NCI-H345 (cell line): ENCODE measurements at places on chromosomes 6 and 20.

GRCh38 chr20:59177266-59178250 lies 13.9 kb downstream of the ZNF831 start:
- DNase-seq = no peak

- DNase-seq = no peak
Measured at GRCh38 chr6:72954716-72955115, 270.6 kb downstream of the KHDC1L start.

GRCh38 chr6:158868890-158869825 lies 50.0 kb upstream of the EZR start:
- no peak for DNase-seq

- no peak for DNase-seq
Measured at GRCh38 chr6:46290421-46291274, 119.9 kb upstream of the ENPP5 start.

DNA sequence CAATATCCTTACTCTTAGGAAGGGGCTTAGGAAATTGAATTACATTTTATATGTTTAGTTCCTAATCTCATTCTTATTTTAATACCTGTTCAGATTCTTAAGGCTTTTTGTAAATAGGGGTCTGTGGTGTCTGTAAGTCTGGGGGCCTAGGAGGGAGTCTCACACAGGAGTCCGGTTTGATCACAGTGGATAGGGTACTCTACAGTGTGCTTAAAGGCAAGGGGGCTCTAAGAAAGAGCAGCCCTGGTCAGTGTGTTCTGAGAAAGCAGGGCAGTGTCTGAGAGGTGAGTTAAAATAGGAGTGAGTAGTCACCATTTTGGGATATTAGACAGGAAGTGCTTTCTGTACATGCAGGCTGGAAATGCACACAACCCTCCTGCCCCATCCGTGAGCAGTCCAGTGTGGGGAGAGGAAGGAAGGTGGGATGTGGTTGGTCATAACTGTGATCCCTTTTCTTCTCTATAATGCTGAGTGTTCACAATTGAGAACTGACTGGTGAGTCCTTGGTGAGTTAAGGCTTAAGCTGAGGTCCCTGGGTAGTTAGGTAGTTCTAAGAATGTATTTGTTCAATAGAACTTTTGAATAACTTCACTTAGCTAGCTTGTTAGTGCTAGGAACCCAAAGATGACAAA lies 50.0 kb downstream of the CDKAL1 start:
- DNase-seq = no peak

GRCh38 chr20:61865353-61865752 lies 200.3 kb downstream of the TAF4 start:
- no peak for DNase-seq

DNA sequence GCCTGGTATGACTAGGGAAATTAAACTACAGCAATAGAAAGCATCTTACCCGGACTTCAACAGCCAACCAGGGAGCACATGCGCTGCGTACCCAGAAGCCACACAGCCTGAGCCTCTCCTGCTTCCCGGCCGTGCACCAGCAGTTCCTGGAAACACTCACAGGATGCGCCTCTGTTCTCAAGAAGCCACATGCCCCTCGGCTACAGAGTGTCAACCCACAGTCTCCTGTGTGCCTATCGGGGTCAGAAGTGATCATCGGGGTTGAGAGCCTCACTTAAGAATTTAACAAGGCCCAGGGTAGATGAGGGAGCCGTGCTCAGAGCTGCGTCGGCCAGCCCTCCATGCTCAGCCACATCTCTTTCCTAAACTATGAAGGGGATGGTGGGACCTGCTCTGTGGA lies 147.2 kb upstream of the GGTLC1 start:
- DNase-seq = no peak

GRCh38 chr6:41201764-41202173 lies 820 bp upstream of the TREML2 start:
- DNase-seq = no peak

GRCh38 chr6:133130863-133131262 lies 110.3 kb upstream of the EYA4 start:
- DNase-seq = no peak

DNA sequence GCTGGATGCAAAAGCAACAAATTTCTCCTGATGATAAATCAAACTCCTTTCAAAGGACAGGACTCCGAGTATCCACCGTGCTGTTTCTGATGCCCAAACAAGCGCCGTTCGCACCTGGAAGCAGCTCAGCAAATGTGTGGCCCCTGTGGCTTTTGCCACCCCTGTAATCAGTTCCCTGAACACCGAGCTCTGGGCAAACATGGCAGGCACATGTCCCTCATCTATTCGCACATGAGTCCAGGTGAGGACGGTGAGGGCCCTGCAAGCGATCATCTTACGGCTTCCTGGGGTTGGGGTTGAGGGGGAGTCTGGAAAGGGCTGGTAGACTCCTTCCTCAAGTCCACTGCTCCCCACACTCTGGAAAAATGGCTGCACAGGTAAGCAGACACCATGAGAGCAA lies 23.7 kb downstream of the RNASET2 start:
- DNase-seq = no peak

DNA sequence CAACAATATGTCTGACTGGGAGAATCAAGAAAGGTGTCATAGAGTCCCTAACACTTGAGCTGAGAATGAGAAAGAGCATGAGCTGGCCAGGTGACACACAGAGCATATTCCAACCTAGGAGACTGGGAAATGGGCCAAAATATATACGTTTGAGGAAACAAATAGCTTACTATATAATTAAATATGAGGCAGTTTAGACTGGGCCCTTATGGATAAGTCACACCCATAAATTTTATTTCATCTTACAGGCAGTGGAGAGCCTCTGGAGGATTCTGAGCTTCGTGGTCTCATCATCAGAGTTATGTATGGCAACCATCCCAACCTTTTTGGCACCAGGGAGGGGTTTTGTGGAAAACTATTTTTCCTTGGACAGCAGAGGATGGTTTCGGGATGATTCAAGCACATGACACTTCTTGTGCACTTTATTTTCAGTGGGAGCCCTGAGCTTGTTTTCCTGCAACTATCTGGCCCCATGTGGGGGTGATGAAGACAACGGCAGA lies 12.9 kb upstream of the NQO2 start:
- no peak for DNase-seq

GRCh38 chr6:139611327-139612134 lies 237.1 kb upstream of the CITED2 start:
- no peak for DNase-seq

DNA sequence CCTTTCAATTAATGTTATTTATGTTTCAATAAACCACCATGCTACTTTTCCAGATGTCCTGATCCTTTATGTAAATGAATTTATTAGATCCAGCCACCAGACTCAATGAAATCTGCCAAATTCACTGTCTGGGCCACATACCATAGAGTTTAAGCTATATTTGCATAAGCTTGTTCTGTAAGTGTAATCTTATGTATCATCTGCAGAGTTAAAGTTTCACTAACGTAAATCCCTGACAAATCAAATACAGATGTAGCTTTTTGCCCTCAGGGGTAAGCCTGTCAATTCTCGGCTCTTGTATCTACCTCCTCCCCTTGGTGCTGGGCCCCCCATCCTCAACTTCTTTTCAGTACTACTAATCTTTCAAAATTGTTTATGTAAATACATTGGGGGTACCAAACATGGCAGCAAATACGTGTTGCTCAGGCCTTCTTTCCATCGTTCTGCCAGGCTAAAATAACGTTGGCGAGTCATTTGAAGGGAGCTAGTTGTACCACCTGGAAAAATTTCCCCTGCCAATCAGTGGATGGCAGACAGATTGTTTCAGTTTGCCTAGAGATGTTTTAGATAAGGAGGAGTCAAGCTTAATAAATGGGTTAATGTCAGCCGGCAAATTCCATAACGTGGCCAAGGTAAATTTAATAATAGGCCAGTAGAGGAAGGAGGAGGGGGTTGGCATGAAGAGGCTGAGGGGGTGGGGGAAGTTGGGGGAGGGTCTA lies 79.6 kb downstream of the RPS12 start:
- no peak for DNase-seq

GRCh38 chr20:53923566-53924369 lies 146.6 kb downstream of the BCAS1 start:
- DNase-seq = no peak

DNA sequence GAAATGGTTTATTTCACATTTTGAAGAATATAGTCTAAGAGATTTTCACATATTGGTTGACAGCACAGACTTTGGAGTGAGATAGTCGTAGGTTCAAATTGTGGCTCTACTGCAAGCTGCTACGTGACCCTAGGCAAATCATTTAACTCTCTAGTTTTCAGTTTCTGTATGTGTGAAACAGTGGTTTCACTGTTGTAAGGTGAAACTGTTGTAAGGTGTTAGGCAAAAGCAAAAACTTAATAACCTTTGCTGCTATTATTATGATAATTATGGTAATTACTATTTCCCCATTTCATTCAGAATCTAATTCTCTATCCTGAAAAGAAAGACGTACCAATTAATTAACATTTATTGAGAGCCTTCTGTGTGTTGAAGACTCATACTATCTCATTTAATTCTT lies 144.2 kb downstream of the REV3L start:
- no peak for DNase-seq

- DNase-seq = no peak
Measured at GRCh38 chr20:62660768-62661167, 18.5 kb downstream of the SLCO4A1 start.

DNA sequence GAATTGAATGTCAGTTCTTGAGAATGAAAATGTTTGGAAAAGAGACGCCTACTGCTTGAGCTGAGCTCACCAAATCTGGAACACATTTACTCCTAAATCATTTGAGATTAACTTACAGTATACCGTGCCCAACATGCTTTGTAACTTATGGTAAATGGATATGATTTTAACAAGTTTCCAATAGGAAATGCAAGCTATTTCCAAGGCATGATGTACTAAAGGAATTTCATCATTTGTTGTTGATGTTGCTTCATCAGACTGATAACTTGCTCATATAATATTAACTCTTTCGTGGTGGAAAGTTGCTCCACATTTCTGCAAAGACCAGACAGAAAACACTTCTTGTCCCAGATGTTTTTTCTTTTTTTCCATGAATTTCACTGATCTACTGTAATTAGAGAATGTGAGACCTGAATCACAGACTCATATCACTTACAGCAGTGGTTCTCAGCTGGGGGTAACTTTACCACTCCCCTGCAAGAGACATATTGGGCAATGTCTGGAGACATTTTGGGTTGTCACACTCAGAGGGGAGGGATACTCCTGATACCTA lies 116.6 kb upstream of the TRAF3IP2 start:
- no peak for DNase-seq

- no peak for DNase-seq
Measured at GRCh38 chr6:113104541-113104940, 752.6 kb upstream of the MARCKS start.

GRCh38 chr6:135270676-135271536 lies 89.8 kb downstream of the MYB start:
- DNase-seq = peak; percentile 78

DNA sequence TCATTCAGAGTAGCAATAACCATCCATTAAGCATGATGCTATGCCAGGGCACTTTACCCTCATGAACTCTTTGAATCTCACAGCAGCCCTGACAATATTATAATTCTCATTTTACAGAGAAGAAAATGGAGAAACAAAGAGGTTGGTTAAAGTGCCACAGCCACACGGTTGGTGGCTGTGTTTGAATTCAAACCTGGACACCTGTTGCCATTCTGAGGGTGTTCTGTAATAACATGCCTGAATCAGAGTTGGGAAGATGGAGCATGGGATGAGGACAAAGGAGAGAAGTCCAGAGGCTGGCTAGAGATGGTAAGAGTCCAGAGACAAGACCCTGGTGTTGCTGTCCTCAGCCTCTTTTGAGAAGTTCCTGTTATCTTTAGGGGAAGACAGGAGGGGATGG lies 127.7 kb downstream of the DHX35 start:
- no peak for DNase-seq

GRCh38 chr6:490251-491037 lies 98.9 kb downstream of the IRF4 start:
- DNase-seq = no peak

DNA sequence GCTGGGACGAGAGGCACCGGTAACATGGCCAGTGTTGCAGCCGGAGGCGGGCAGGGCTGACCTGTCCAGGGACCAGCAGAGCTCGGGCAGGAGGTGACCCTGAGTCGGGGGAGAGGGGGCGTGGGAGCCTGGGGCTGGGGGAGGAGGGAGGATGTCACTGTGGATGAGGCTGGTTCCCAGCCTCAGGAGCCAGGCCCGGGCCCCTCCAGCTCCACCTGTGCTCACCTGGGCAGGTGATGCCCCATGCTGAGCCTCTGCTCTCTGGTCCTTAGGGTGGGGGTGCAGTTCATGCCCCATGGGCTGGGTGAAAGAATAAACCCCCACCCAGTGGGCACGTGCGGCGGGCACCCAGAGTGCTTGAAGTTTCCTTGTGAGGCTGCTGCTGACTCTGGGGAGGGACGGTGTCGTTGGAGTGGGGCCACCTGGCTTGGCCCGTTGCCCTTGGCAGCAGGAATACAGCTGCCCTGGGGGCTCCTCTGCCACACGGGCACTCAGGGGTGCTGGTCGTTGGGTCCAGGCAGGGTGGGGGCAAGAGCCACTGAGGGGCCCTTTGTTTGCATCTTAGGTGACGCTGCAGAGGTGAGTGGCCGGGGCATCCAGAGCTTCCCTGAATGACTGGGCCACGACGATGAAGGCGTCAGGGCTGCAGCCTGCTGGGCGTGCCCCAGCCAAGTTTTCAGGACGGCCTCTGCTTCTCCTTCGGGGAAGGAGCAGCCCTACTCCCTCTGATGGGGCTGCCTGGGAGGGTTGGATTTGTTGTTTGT lies 24.7 kb upstream of the BHLHE23 start:
- no peak for DNase-seq

- DNase-seq = no peak
Measured at GRCh38 chr6:12967686-12968085, 251.1 kb downstream of the PHACTR1 start.

- DNase-seq = no peak
Measured at GRCh38 chr6:131914234-131914633, 36.9 kb downstream of the CCN2 start.

GRCh38 chr20:61461461-61461860 lies 209.4 kb downstream of the CDH4 start:
- DNase-seq = no peak

- DNase-seq = no peak
Measured at GRCh38 chr6:104522533-104522932, 337.2 kb downstream of the HACE1 start.

GRCh38 chr20:8330785-8331695 lies 199.0 kb downstream of the PLCB1 start:
- no peak for DNase-seq

DNA sequence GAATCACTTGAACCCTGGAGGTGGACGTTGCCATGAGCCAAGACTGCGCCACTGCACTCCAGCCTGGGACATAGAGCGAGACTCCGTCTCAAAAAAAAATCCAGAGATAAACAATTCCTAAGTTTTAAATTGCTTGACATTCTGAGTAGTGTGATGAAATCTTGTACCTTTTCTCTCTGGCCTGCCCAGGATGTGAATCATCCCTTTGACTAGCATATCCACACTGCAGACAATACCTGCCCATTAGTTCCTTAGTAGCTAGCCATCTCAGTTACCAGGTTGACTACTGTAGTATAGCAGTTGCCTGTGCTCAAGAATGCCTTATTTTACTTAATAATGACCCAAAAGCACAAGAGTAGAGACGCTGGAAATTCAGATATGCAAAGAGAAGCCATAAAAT lies 2.8 kb downstream of the ZFP57 start:
- DNase-seq = no peak
